ENCODE measurements at places on chromosomes 5 and 9. TPM values are rescaled to one million over a fixed set of nuclear protein-coding genes. Genes with fewer than 3 reads are reported as not detected.

The PKD2L2 gene
- total RNA-seq: not detected

The DOCK2 gene
- total RNA-seq: 128 TPM

The HK3 gene
- total RNA-seq: not detected

The C9 gene
- 0.24 TPM for total RNA-seq

The PCDHA11 gene
- not detected for total RNA-seq

The IL7R gene
- total RNA-seq: 65.8 TPM

The CDO1 gene
- 0.26 TPM for total RNA-seq

GRCh38 chr5:112586596-112587062 lies 151.1 kb upstream of the APC start:
- no peak for DNase-seq

DNA sequence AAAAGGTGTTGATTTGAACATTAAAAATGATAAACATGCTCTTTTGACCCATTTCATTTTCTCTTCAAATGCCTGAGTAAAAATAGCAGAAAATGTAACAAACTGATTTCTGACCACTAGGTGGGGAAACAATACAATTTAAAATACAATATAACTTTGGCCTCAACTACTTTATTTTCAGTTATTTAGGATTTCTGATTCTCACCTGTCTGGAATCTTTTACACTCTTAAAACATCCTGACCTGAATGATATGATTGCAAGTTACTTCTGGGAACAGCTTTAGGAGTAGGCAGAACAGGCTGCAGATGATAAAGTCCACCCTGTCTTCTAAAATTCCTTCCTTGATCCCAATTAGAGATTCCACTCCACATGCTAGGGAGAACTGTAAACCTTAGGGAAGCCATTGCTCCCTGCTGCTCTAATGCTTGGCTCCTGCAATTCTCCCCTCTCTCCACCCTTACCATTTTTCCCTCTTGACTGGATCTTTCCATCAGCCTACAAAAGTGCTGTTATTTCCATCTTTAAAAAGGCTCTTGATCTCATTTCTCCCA lies 70.3 kb downstream of the FYB1 start:
- no peak for DNase-seq

GRCh38 chr5:106720367-106720766 lies 950.4 kb downstream of the EFNA5 start:
- no peak for DNase-seq

DNA sequence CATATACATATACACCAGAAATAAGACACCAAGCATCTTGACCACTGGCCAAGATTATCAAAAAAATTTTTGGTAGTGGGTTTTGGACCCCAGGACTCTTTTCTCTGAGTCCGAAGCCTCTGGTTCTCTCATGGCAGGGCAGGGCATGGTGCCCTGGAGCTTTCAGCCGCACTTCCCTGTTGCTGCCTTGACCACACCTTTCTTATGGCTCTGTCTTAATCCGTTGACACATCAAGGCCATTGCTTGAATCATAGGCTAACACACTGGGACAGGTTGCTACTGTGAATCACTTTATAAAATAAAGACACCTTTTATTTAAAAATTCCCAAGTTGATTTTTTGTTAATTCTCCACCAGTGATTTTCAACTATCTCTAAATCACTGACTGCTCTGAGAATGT lies 45.4 kb upstream of the CAST start:
- DNase-seq: no peak

GRCh38 chr9:76744336-76744735 lies 19.9 kb upstream of the PCA3 start:
- DNase-seq: no peak

DNA sequence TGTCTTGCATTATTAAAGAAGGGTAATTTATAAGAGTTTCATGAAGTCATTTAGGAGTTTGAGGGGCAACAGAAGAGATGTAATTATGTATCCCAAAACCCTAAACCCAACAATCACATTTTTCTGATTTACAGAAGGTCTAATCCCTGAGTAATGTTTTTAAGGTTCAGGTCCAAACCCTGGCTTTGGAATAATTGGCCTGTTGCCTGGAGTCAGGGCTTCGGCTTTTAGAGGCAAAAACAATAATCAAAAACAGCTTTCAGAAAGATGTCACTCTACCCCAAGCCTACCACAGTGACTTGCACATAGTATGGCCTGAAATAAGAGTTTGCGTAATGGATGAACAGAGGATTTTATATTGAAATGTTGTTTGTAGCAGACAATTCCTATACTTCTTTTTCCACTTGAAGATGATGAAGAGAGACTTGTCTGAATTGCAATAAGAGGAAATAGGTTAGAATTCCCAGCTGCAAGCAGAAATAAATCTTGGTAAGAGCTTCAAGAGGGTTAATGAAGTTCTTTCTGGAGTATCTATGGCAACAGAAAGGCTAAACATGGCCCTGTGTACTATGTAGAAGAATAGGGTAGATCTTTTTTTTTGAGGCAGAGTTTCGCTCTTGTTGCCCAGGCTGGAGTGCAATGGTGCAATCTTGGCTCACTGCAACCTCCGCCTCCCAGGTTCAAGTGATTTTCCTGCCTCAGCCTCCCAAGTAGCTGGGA lies 152.0 kb downstream of the GPBP1 start:
- DNase-seq: no peak

GRCh38 chr5:81542242-81542641 lies 148.3 kb upstream of the ACOT12 start:
- DNase-seq: no peak

- no peak for DNase-seq
Observed at GRCh38 chr9:133547116-133547515, 12.6 kb downstream of the ADAMTSL2 start.

DNA sequence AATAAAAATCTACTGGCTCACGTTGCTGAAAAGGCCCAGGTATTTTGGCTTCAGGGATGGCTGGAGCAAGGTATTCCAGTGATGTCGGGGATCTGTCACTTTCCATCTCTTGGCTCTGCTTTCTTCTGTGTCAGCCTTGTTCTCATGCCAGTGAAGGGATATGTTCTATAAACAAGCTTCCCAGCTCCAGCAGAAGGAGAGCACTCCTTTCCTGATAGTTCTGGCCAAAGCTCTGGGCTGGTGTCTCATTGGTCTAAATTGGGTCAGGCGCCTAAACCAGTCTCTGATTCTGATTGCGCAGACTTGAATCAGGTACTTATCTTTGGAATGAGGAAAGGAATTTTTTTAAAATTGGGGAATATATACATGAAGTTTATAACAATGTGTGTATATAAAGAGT lies 5.1 kb downstream of the SNX30 start:
- no peak for DNase-seq

- DNase-seq: no peak
Observed at GRCh38 chr5:94776167-94776566, 157.7 kb downstream of the SLF1 start.

DNA sequence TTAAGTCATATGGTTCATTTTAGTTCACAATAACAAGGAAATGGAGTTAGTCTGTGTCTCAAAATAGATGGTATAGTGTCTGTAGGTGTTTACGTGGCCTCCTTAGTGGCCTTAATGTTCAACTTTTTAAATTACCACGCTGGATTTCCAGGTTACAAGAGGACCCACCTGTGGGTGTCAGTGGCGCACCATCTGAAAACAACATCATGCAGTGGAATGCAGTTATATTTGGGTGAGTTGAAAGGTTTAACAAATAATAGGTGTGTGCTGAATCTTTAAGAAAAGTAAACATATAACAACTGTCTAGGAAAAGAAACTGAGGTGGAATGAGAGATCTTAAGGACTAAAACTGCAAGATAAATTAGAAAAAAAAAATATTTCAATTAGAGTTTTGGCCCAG lies 2.9 kb downstream of the UBE2B start:
- DNase-seq: no peak

DNA sequence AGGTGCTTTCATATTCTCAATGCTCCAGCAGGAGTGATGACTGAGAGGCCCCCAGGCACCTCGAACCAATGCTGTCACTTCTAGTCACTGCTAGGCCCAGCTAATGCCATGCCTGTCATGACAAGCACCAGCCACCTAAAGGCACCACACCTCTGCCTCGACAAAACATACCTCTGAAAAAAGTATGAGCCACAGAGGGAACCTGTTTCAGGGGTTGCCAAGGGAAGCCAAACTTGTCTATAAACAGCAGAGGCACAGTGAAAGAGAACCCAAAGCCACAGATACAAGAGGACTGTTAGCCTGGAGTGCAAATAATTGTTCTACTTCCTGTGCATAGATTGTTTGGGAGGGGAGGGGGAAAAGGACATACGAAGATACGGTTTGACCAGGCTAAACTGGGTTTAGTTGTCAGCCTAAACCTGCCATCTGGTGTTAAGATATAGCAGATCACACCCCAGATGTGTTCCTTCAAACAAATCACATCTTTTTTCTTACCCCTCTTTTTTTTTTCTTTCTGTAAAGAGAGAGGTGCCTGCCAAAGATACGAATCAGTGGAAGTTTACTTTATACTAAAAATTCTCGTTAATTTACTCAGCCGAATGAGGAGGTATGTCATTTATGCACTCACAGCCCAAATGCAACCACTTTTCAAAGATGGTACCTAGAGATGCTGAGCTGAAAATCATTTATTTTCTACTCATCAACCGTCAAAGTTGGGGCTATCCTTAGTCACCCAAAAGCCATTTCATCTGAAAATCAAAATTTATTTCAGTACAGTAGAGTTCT lies 45.7 kb downstream of the BNC2 start:
- no peak for DNase-seq

All from activated T-cell treated with anti-CD3 and anti-CD28 coated beads, Interleukin-2, amount 50 U/mL, for 4 hours (primary cell).